ENCODE measurements at places on chromosomes 16 and 17. TPM values are rescaled to one million over a fixed set of nuclear protein-coding genes. Genes with fewer than 3 reads are reported as not detected.

- no peak for DNase-seq
These were observed 1.5 kb upstream of the SPIRE2 start for GRCh38 chr16:89826531-89827382.

DNA sequence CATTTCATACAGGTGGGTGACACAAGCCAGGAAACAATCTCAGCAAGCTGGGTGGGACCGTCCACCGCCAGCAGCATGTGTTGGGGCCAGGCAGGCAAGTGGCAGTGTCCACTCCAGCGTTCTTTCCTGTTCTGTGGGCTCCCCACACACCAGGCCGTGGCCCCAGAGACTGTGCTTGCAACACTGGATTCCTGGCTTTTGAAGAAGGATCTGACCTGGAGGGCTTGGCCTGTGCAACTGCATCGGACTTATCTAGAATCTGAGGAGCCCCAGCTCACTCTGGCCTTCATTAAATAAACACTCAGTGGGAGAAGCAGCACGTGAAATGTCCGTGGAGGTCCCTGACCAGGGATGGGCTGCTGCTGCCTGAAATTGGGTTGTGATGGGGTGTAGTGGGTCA is 3.2 kb downstream of the KSR1 start:
- DNase-seq = no peak

DNA sequence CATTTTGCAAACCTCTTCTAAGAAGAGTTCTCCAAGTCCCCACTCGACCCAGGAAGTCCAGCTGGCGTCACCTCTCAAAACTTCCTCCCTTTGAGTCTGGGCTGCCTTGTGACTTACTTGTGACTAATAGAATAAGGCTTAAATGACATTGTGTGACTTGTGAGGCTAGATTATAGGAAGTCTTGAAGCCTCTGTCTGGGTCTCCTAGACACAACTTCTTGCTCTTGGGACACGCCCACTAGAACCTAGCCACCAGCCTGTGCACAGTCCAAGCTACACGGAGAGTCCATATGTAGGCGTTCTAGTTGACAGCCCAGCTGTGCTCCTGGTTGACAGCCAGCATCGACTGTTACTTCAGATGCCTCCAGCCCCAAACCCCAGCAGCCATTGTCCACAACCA is 66.7 kb upstream of the TANC2 start:
- no peak for DNase-seq

- DNase-seq = no peak
These were observed 15.8 kb downstream of the DRC3 start for GRCh38 chr17:17988427-17988945.

MYCBPAP gene
- 1.3 TPM for total RNA-seq

All from Caco-2 (cell line).